ENCODE measurements at places on chromosomes 1 and 21.

DNA sequence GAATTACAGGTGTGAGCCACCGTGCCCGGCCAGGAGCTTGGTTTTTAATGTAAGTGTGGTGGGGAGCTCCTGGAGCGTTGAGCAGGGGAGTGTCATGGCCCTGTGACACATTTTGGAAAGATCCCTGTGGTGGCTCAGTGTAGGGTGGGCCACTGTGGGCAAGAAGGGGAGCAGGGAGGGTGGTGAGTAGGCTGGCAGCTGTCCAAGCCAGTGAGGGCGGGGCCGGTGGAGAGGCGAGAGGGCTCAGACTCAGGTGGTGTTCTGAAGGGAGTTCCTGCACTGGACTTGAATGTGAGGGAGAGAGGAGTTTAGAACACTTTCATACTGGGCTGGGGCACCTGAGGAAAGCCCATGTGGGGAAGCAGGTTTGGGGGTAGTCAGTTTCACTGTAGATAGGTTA is 3.1 kb upstream of the EVA1B start:
- no peak for DNase-seq

- DNase-seq = no peak
Observed at GRCh38 chr1:150843474-150843873, 32.9 kb downstream of the ARNT start.

GRCh38 chr1:235997931-235998330 is 67.0 kb downstream of the NID1 start:
- no peak for DNase-seq

- DNase-seq = no peak
Observed at GRCh38 chr1:217528271-217528670, 102.6 kb downstream of the GPATCH2 start.
